ENCODE measurements at places on chromosomes 7 and 10.

DNA sequence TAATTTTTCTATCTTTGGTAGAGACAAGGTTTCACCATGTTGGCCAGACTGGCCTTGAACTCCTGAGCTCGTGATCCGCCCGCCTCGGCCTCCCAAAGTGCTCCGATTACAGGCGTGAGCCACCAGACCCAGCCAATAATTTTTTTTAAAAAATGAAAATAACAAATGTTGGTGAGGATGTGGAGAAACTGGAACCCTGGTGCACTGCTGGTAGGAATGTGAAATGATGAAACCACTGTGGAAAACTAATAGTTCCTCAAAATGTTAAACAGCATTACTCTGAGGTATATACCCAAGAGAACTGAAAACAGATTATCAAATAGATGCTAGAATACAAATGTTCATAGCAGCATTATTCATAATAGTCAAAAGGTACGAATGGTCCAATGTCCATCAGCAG, 23.0 kb upstream of the YWHAG start:
- DNase-seq: no peak

DNA sequence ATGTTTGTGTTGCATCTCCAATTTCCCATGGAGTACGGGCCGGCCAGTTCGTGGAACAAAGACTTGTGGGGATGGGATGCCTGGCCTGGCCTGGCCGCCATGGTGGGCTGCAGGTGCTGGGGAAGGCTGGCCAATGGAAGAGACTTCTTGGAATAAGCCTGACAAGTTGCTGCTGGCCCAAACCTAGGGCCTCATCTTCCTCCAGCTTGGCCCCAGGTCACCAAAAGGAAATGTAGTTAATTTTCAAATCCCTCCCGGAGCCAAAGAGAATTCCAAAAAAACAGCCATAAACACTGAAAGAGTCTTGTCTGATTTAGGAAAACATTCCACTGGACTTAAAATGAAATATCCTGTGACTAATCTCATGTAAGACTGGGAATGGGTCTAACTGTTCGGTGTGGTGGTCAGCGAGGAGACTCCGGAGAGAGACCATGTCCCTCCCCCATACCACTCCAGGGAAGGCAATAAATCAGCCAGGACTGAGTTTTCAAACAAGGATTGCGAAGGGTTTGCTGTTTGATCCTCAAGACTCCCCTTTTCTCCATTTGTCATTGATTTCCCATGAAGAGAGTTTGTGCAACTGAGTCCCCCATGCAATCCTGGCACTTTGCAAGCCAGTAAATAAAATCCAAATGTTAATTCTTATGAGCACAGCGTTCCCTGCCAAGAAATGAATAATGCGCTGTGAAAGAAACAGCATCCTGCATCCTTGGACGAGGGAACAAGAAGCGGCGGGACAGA, 128.7 kb upstream of the HABP2 start:
- DNase-seq: no peak

DNA sequence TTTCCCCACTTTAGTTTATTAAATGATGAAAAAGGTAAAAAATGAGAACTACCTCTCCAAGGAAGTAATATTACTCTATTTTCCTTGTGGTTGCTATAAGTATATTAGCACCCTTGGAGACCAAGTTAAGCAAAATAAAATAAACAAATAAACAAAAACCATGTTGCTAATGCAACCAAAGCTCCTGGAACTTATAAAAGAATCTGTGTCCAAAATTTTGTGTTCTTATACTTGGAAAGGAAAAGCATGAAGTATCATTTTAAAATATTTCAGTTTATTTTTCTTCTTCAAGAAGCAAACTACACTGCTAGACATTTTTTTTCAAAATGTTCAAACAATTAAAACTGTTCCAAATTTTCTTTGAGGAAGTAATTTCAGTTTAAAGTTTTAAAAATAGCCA, 441.9 kb upstream of the LRRTM3 start:
- DNase-seq: no peak

DNA sequence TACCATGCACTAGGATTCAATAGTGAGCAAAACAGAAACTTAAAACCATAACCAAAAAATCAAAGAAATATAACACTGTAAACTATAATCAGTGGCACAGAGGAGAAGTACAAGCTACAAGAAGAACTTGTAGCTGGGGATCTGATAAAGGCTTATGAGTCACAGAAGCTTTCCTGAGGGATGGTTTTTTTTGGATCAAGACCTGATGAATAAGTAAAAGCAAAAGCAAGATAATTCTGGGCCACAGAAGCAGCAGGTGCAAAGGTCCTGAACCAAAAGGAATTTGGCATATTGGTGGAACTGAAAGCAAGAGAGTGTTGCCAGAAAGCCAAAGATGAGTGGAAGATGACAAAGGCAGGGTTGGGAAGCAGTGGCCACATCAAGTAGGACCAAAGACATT, 37.4 kb upstream of the BET1 start:
- no peak for DNase-seq

DNA sequence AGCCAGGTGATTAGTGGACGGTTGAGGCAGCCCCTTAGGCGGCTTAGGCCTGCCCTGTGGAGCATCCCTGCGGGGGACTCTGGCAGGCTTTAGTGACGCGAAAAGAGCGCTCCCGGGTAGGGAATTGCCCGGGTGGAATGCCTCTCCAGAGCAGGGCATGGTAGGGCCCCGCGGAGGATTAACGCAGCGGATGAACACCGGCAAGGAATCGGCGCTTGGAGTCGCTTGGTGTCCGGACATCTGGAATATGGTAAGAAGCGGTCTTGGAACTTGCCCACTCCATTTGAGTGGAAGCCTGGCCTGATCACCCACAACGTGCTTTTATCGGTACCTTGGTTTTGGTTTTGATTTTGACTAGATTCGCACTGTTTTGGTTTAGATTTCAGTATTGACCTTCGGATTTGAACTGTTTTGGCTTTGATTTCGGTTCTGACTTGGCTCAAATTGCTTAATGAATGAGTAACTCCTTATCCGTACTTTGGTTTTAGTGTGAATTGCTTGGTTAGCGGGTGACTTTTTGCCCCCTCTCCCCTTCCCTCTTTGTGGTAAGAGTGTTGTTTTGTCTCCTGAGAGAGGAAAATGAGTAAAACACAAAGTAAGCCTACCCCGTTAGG, 24.2 kb upstream of the CHST3 start:
- DNase-seq: no peak

DNA sequence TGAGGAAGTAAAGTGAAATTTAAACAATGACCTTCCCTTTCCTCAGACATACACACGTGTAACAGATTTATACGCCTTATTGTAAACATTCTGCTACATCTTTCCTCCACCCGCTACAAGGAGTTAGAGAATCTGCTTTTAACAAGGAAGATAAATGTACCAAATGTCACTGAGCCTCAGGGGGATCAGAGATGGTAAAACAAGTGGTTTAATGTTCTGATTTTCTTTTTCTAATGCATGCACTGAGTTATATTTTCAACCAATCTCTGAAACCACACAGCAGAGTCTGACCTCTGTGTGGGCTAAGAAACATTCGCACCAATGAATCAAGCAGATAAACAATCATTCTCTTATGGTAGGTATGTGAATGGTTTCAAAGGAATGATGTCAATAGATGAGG, 599.5 kb downstream of the ARL4A start:
- DNase-seq: no peak

- DNase-seq: no peak
Measured at GRCh38 chr7:43568529-43568928, 14.4 kb upstream of the STK17A start.

DNA sequence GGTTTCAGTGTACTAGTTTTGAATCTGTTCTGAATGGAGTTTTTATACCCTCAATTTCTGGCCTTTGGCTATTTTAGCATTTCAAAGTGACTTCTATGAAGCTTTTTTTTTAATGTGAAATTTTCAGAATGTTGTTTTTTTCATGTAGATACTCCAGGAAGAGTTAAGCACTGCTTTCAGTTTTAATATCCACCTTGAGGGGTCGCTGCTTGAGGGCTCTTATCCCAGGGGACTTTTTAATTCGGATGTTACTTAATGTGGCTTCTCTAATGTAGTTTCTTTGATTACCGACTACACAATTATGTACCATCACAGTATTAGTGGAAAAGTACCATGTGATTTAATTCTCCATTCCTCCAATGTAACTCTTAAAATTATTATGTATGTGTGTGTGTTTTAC, 5.2 kb downstream of the IFIT5 start:
- no peak for DNase-seq

DNA sequence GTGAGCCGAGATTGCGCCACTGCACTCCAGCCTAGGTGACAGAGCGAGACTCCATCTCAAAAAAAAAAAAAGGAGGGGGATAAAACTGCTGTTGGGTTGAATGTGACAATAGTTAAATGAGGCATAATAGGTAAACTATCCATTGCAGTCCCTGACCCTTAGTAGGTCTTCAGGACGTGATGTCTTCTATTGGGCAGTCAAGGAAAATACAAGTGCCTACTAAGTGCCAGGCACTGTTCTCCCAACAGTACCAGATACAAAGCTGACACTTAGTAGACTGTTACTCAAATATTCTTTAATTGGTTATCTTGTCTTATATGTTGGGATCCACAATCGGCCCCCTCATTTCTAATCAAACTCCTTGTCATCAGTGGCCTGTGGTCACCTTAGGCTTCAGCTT, 27.1 kb upstream of the ACSL5 start:
- no peak for DNase-seq

GRCh38 chr10:61888744-61889143, 12.8 kb upstream of the ARID5B start:
- no peak for DNase-seq

DNA sequence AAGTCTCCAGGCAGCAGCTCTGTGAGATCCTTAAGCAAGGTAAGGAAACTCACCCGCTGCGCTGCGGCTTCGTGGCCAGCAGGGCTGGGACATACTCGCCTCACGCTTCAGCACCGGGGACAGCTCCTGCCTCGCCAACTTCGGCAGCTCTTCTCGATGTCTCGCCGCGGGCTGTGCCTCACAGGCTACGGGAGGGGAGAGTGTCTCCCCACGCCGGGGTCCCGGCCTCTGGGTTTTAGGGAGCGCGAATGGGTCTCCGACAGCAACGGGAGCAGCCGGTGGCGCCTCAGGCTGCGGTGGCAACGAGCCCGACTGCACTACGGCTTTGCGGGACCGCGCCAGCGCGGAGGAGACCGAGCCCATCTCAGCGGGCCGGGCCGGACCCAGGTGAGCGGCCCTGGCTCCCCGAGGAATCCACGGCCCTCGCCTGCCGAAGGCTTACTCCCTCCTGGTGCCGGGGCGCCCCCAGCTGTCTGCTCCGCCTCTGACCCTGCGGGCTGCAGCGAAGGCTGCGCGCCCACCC, 62.4 kb downstream of the LSM5 start:
- peak; percentile 42 for DNase-seq

DNA sequence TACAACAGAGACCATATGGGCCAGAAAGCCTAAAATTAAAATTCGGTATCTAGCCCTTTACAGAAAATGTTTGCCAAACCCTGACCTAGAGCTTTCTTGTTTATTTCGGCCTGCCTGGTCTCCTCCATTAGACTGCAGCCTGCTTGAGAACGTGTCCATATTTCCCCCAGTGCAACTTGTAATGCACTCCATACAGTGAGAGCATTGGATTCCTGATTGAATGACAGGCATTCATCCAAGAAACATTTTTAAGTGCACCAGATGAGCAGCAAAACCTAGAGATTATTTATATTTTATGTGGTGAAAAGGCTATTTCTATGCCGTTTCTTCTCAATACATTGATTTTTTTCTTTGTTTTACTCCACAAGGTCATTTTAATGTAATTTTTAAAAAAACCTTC, 47.4 kb upstream of the ORC5 start:
- no peak for DNase-seq
